Esophagus mucosa (tissue), 1 donor: ENCODE measurements at places on chromosomes 13 and 19.
A peak's percentile ranks its signal among the peaks of the same experiment; 100 is the strongest.

DNA sequence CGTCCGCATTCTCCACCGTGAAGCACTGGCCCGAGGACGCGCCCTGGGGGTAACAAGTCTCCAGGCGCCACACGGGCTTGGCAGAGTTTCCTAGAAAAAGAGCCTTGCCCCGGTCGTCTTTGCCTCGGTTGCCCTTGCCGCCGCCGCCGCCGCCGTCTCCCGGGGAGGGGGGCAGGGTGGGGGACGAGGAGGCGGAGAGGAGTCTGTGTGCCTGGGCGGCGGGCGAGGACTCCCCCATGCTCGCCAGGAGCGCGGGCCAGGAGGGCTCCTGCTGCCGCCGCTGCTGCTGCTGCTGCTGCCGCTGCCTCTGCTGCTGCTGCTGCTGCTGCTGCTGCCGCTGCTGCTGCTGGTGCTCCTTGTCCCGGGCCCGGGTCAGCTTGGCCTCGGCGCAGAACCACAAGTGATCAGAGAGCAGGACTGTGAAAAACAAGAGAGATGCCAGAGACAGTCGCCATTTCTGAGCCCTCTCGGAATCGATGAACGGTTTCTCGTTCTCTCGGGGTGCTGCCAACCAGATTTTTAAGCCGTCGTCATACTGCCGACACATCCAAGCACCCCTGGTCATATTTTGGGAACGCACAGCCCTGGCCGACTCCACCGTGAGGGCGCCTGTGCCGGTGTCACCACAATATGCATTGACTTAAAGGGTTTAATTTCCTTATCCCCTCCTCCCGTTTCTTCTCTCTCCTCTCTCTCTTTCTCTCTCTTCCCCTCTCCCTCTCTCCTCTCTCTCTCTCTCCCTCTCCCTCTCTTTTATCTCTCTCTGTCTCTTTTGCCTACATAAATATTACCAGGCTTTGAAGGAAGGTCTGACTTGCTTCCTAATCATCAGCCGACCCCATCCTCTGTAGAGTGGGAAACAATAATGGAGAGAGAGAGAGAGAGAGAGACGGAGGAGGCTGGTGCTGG lies 349.1 kb downstream of the LIG4 start:
- no peak for ATAC-seq

- peak; percentile 14 for ATAC-seq
Observed at GRCh38 chr19:43551399-43552197, 18.6 kb downstream of the ZNF575 start.

DNA sequence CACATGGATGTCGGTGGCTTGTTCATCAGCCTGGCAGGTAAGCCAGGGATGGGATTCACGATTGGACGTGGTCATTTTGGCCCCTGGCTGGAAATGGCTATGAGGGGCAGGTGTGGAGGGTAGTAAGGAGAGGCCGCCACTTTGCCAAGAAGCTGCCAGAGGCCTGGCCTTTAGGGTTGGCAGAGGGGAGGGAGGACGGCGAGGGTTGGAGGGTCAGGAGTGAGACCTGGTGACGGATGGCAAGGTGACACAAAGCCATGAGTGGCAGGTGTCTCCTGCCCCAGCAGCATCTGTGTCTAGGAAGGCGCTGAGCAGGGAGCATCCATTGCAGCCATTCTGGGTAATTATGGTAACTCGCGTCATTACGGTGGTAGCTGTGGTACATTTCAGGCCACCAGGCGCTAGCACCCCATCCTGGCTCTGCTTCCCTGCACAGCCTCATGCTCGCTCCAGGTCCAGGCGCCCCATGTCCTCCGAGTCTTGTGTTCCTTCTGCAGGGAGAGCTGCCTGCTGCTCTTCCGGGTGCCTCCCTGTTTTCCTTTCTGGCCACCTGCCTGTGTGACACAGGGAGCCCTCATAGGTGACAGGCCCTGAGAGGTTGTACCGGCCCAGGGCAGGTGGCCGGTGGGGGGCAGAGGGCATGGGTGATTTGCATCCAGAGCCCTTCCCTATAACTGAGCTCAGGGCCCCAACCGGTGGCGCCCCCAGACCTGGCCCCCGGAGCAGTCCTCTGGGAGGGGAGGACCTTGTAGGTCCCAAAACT lies 4.2 kb downstream of the SSBP4 start:
- ATAC-seq, result no peak

DNA sequence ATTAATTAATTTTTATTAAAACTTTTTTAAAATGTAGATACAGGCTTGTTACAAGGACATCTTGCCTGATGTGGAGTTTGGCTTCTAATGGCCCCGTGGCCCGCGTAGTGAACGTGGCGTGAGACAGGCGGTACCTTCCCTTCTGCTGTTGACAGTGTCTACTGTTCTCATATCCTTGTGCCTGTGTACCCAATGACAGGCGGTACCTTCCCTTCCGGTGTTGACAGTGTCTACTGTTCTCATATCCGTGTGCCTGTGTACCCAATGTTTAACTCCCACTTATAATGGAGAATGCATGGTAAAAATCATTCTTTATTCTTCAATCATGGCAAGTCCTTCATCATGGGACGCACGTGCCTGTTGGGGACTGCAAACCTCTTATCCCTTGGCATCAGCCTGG lies 79.1 kb upstream of the ZNF835 start:
- ATAC-seq, result no peak

DNA sequence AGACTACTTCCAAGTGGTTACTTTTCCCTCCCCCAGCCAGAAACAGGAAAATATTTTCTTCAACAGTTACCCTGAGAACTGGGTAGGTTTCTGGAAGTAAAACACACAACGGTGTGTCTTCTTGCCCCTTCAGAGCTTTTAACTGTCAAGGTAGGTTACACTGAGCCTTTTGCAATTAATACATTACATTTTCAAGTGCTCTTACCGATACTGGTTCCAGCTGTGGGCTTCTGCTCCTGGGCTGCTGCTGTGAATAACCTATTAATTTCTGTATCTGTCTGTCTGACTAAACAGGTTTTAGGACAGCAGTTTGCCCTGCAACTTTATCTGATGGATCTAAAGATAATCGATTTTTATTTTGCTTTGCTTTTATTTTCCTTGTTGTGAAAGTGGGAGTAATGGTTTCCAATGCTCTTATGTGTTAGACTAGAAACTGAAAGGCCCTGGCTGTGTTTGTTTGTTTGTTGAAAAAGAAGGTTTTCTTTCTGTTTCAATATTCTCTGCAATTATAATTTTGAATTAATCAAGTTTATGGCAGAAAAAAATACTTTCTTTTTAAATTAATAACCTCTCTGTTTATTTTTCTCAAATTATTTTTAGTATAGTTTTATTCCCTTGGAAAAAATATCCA lies 196.7 kb upstream of the SLITRK6 start:
- no peak for ATAC-seq

DNA sequence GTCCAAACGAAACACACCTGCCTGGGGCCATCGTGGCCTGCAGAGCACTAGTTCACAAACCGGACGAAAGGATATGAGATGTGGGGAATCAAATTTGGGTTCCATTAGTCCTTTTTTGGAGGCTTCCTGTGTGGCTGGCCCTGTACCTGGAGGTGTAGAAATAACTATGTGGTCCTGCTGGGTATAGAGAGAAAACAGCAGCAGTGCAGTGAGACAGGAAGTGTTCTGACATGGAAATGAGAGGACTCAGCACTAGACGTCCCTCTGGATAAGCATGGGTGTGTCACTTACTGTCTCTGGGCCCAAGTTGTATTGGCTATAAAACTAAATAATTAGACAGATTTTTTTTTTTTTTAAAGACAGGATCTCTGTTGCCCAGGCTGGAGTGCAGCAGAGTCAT lies 12.3 kb downstream of the KDELR1 start:
- ATAC-seq, result no peak

- ATAC-seq, result peak; percentile 58
Observed at GRCh38 chr13:112768795-112769481, 79.1 kb downstream of the ATP11A start.

- ATAC-seq, result peak; percentile 88
Observed at GRCh38 chr19:7535047-7535997, at the start of gene PNPLA6. TSS of gene PNPLA6 (plus strand) at chr19:7535717. CDS start at chr19:7535789, 72 bp downstream.

- ATAC-seq, result no peak
Observed at GRCh38 chr13:51419001-51419636, 33.7 kb downstream of the INTS6 start.

GRCh38 chr19:18304458-18305310 lies 18.2 kb downstream of the LSM4 start:
- ATAC-seq, result peak; percentile 59

DNA sequence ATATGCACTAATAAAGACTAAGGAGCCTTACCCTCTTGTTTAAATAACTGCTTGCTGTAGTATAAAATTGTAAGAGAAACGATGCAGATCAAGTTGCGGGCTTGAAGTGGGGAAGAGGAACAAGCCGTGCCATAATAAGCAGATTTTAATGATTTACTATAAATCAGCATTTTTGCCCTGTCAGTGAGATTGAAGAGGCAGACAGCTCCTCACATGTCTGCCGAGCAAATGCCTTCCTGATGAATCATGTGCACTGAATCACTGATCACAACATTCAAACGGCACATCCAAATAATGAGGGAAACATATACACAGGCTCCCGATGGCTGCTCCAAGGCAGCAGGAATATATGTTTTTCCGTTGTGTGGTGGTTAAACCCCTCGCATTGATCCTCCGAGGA lies 282.9 kb downstream of the TSHZ3 start:
- ATAC-seq, result peak; percentile 53

DNA sequence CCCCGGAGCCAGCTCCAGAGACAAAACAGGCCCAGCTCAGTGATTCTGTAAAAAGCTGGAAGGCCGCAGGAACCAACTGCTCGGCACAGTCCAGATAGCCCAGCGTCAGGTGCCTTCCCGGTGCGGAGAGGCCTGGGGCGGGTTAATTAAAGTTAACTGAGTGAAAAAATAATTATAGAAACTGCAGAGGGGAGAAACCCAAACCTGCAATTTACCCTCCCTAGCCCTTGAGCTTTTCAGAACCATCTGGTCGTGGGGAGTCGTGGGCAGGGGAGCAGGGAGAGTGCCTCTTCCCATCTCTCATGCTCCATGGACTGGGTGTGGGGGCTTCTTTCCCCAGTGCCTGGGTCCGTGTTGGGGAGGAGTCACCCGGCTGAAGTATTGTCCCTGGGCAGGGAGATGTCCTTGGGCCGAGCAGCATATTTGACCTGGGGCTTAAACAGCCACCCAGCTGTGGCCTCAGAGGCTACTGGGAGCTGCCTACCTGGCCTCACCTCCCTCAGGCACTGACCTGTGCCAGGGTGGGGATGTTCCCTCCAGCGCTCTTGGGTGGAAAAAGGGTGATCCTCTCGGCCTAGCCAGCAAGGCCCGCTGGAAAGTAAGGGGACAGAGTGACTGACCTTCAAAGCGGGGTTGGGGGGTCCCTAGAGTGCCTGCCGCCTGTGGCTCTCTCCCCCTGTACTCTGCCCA lies 65.9 kb downstream of the CHST8 start:
- ATAC-seq, result no peak

- no peak for ATAC-seq
Observed at GRCh38 chr19:44628793-44629192, 14.9 kb upstream of the PVR start.

GRCh38 chr13:23889615-23890607 lies 711 bp upstream of the MIPEP start:
- ATAC-seq, result peak; percentile 25

DNA sequence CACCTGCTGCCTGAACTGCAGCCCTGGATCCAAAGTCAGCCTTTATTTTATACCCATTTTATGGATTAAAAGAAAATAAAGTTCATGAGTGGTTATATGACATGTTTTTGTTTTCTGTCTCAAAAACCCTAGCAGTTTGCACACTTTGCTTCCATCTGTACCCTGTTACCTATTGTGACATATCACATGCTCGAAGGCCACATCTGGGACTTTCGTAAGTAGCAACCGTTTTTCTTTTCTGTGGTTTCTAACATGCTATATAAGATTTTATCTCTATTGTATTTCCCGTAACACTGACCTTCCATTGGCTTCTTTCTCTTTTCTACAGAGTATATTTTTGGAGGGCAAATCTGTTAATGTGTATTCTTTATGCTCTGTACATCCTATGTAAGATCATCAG lies 1007.2 kb downstream of the PCDH9 start:
- no peak for ATAC-seq

DNA sequence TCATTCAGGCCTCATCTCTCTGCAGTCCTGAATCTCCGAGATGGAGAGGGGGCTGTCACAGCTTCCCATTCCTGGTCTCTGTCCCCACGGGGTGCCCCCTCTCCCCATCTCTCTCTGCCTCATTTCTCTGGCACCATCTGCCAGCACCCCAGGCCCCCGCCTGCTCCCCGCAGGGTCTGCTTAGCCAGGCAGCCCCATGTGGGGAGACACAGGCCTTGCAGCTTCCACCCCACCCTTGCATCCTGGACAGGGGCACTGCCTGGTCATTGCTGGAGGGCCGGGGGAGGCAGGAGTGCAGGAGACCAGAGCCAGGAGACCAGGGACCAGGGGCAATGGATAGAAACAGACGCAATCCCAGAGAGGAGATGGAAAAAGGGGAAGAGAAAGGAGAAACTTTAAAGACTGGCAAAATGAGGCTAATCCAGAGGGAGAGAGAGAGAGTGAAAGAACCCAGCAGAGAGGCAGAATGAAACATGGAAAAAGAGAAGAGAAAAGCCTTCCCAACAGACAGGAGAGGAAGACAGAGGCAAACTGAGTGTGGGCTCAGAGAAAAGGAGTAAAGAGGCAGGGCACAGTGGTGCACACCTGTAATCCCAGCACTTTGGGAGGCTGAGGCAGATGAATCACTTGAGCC lies 8.8 kb upstream of the GIPR start:
- ATAC-seq, result no peak

DNA sequence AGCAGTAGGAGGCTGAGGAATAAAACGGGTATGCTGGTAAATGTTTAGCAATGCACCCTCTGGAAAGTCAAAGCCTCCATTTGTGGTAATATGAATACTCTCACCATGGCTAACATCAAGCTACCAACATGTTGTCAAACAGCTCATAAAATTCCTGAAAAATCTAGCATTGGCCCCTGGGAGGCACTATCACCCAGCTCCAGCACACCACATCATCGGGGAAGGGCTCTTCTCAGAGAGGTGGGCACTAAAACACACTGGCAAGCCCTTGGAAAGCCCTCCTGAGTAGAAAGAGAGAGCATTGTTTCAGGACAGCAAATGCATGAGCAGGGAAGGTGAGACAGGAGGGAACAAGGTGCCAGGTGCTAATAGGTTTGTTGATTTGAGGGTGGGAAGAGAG lies 53.9 kb upstream of the FLT1 start:
- no peak for ATAC-seq

DNA sequence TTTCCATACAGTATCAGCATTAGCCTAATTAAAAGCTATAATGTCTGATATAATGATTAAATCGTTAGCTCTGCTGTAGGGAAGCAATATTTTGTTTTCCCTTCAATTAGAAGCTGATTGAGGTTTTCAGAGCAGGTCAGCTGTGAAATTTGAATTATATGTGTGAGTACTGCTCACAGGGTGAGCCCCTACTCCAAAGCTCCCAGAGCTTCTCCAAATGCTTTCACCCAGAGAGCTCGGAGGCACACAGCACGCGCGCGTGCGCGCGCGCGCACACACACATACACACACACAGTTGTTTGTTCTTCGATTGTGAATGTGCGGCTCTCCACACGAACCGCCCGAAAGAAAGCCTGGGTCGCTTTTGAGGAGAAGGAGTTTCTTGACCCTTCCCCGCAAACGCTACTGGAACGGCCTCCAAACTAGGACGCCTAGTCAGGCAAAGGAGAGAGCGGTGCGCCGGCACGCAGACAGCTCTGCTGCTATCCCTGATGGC lies 4.8 kb upstream of the SOX1 start:
- no peak for ATAC-seq

GRCh38 chr19:49863254-49863934 lies 4.0 kb downstream of the PNKP start:
- no peak for ATAC-seq

- no peak for ATAC-seq
Observed at GRCh38 chr13:101502618-101503017, 50.1 kb downstream of the ITGBL1 start.

GRCh38 chr13:113958373-113958772 lies 15.5 kb downstream of the C13orf46 start:
- no peak for ATAC-seq
